ENCODE measurements at places on chromosomes 13 and 19.

DNA sequence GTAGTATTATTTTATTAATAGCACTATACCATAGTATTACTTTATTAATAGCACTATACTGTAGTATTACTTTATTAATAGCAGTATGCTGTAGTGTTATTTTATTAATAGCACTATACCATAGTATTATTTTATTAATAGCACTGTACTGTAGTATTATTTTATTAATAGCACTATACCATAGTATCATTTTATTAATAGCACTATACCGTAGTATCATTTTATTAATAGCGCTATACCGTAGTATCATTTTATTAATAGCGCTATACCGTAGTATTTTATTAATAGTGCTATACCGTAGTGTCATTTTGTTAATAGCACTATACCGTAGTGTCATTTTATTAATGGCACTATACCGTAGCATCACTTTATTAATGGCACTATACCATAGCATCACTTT, 191.8 kb downstream of the GPC6 start:
- no peak for DNase-seq

GRCh38 chr19:44748426-44749254, at the start of gene BCL3:
Gene BCL3 (plus strand): TSS chr19:44748708. CDS start chr19:44748791, 83 bp downstream.
- DNase-seq = peak; percentile 78

DNA sequence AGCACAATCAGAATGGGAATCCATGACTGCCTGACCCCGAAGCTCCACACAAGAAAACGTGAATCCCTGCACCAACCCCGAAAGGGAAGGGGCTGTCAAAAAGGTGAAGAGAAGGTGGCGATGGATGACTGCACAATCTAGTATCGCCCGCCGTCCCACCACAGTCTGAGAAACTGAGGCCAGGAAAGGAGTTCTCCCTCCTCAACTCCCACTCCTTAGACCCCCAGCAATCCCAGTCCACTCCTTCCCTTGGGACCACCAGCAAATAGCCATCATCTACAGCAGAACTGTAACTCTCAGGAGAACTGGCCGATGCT, 451 bp downstream of the NOSIP start:
- no peak for DNase-seq

- DNase-seq = no peak
Measured at GRCh38 chr13:46389457-46390451, 2.7 kb upstream of the RUBCNL start.

Measured in fibroblast of skin of scalp (primary cell).